ENCODE measurements at places on chromosomes 16 and 17.

- no peak for DNase-seq
These were observed 107.7 kb upstream of the GPR139 start for GRCh38 chr16:20181416-20181815.

GRCh38 chr17:63838631-63839171, 3.8 kb downstream of the SMARCD2 start:
- peak; percentile 93 for DNase-seq

DNA sequence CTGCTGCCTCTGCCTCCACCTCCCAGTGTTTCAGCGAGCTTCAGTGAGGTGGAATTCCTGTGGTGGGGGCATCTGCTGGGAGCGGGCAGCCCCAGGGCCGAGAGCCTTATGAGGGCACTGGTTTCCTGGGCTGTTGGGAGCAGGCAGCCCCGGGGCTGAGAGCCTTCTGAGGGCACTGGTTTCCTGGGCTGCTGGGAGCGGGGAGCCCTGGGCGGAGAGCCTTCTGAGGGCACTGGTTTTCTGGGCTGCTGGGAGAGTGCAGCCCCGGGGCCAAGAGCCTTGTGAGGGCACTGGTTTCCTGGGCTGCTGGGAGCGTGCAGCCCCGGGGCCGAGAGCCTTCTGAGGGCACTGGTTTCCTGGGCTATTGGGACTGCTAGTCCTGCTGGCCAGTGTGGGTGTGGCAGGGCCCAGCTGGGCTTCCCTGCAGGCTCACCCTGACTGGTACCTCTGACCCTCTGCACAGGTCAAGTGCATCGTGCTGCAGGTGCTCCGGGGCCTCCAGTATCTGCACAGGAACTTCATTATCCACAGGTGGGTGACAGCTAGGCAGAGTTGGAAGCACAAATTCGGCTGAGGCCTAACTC, 5.6 kb downstream of the CDK10 start:
- no peak for DNase-seq

- DNase-seq = no peak
These were observed 387.5 kb upstream of the HSBP1 start for GRCh38 chr16:83420206-83420760.

Measured in left ventricle myocardium inferior (tissue), 1 donor.